ENCODE measurements at places on chromosomes 12 and 14. TPM values are rescaled to one million over a fixed set of nuclear protein-coding genes. Genes with fewer than 3 reads are reported as not detected.

- DNase-seq: no peak
These were observed 49.9 kb downstream of the KCNMB4 start for GRCh38 chr12:70415987-70416386.

DNA sequence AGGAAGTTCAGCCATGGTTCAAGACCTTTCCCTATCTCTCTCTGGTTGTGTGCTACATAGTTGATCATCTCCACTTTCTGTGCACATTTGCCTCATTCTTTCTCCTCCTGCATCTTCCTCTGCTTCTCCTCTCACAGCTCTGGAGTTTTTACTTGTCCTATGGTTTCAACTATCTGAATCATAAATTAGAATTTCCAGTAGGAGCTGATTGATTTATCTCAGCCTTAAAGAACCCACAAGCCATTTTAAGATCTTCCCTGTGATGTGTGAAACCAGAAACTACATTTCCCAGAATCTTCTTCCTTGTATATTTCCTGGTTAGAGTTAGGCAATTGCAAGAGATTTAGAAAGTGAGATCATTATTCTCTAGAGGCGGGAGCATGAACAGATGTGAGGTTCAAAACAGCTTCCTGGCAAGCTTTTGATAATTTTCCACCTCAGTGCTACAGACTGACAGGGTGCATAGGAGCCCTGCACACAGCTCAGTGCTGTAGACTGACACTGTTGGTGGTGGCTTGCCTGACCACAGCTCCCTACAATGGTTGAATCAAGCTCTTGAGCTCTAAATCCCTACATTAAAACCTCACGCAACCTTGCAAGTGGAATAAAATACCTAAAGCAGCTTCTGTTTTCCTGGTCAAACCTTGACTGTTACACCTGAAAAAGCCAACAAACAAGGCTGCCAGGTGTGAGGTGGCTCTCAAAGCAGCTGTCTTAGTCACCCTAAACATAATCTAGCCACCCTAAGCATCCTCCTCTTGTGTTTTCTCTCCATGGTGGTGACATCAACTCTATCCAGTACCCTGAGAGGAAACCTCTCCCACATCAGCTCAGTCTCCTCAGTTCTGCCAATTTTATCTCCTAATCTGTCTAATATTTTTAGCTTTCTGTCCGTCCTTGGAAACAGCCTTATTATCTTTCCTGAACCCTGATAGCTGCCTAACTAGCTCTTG lies 21.5 kb upstream of the IFNG start:
- no peak for DNase-seq

- no peak for DNase-seq
These were observed 269.4 kb upstream of the ALG10 start for GRCh38 chr12:33752854-33753253.

- DNase-seq: no peak
These were observed 154.3 kb downstream of the CEP83 start for GRCh38 chr12:94305130-94305957.

- no peak for DNase-seq
These were observed 15.4 kb downstream of the DDHD1 start for GRCh38 chr14:53137568-53138203.

DNA sequence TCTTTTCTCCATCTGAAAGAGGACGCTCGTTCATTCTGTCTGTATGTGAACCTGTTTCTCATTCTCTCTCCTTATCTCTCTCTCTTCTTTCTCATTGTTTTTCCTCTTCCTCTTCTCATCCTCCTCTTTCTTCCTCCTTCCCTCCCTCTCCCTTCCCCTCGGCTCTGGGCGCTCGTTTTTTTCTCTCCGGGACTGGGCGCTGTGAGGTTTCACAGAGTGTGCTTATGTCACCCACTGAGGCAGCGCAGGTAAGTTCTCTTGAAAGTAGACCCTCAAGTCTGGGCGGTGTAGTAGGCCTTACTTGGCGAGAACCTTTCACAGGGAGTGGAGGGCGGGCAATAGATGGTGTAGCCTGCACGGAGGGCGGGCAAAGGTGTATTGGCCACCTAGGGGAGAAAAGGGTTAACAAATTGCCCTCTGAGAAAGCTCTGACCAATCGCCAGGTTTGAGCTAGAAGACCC lies 4.5 kb upstream of the SIX1 start:
- no peak for DNase-seq

DNA sequence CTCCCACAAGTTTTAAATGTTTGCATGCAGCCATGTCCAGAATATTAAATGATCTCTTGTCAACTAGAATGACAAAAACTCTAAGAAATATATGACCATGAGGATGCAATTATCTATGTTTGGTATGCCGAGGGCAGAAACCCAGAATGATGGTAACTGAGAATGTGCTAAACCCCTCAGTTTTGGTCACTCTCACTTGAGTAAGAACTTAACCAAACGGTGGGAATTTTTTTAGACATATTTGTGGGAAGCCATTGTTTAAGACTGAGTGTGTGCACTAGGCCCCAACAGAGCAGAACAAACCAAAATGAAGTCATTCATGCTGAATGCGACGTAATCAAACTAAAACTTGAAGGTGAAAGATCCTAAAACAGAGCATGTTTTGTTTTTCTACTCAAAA lies 1927.9 kb upstream of the SEL1L start:
- no peak for DNase-seq

DNA sequence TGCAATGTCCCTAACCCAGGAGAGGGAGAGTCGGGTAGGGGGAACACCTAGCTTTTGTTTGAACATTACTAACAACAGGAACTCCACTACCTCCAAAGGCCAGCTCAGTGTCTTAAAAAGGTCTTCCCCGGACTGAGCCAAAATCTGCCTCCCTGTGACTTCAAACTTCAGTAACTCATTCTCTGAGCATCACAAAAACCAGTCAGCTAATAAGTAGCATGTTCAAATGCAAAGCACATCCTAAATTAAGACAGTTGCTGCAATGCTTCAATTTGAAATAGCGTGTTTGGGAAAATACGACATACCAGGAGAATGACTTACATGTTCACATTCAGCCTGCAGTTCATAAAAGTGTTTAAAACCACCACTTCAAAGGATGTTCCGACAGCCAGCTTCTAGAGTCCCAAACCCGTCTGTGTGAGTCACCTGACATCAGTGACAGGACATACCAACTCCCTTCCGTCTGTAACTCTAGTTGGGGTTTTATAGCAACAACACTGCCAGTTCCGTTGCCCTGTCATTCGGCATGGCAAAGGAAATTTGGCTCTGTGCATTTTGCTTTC lies 13.0 kb downstream of the ZFP36L1 start:
- DNase-seq: no peak

GRCh38 chr12:115097416-115097815 lies 413.4 kb upstream of the TBX3 start:
- no peak for DNase-seq

DNA sequence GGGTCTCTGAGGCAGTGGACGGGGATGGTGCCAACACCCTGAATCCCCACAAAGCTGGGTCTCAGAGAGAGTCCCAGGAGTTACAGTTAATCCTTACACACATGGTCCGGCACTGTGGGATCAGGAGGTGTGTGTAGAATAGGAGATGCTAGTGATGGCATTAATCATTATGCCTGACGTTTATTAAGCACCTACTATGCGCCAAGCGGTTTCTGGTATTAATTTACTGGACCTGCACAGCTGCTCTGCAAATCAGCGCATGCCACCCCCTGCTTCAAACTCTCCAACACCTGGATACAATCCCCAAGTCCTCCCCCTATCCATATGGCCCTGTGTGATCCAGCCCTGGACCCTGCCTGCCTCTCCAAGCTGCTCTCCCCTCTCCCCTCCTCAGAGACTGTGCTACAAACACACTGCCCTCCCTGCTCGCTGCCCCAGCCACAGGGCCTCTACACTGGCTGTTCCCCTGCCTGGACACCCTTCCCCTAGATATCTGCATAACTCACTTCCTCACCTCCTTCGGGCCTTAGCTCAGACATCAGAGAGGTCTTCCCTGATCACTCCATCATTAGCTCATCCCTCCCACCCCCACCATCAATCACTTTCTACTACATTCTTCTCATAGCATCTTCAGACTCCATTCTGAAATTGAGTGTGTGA lies 86.0 kb downstream of the RFLNA start:
- no peak for DNase-seq

DNA sequence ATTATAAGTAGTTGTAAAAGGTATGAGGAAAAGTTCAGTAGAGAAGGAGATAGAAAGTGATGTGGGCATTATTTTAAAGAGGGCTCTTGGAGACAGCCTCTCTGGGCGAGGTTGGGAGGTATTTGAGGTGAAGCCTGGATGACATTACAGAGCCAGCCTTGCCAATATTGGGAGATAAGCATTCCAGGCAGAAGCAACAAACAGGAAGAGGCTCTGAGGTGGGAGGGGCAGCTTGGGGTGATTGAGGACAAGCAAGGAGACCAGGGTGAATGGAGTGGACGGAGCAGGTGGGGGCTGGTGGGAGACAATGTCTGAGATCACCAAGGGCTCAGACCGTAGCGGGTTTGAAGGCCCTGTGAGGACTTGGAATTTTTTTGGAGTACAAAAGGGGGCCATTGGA lies 87.3 kb downstream of the DYRK2 start:
- DNase-seq: no peak

- no peak for DNase-seq
These were observed 119.1 kb downstream of the PLXNC1 start for GRCh38 chr12:94267537-94267872.

- DNase-seq: no peak
These were observed 455.3 kb upstream of the PDE3A start for GRCh38 chr12:19912991-19913390.

GRCh38 chr12:51323966-51324895 lies at the start of gene BIN2:
TSS of gene BIN2 (minus strand) at chr12:51324174. CDS start at chr12:51324102, 72 bp downstream.
- DNase-seq: no peak

DNA sequence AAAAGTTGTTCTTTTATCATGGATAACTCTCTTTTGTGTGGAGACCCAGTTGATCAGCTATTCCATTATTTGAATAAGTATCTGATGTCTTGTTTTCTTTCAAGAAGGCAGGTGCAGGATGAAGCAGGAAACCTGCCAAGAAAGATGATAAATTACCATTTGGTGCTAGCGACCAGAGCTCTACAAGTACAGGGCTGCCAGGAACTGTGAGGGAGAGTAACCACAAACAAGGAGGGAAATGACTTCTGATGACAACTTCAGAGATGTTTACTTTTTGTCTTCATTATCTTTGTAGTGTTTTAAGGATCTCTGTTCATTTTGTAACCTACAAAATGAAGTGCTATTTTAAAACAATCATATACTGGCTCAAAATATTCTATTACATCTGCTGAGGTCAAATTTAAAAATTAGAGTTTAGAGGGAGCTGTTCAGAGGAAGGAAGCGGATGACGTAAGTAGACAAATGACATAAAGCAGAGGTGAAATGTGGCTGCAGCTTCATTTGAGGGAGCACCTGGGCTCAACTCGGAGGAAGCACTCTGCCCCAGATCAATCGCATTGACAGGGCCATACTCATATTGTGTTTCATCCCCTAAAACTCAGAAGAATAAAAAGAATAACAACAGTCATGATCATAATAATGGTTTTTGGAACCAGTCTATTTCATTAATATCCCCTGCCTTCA lies 226.8 kb downstream of the C12orf42 start:
- no peak for DNase-seq

DNA sequence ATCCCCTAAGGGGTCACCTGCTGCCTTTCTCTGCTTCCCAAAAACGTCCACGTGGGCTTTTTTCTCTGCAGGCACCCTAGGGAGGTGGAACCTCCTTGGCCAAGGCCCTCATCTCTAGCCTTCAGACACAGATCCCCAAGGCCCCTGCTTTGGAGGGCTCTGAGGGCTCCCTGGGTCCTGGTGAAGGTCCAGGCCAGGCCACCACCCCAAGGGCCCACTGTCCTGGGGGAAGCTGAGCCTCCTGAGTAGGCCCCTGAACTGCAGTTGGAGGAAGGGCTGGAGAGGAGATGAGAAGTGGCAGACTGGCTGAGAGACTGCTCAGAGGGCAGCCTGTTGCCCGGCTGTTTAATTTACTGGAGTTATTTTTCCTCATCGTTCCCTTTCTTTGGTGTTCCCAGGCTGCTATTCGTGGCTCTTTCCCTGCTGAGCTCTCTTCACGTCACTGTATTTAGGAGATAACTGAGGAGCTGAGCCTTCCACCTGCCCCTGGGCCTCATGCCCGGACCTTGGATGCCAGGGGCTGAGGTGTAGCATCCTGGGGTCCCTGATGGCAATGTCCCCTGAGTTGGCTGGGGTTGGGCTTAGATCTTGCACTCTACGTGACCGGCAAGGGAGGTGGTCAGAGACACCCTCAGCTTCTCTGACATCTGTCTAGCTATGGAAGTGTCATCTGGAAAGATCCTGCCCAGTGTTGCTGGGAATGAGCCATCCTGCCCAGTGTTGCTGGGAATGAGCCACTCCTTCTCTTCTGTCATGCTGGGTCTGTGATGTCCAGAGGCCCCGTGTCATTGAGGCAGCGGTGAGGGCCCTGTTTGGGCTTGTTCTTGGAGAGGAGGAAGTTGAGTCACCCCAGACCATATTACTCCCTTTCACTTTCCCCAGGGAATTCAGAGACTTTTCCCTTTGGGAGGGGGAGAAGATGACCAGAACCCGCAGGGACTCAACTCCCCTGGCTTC lies 139.8 kb downstream of the TSPAN9 start:
- no peak for DNase-seq

DNA sequence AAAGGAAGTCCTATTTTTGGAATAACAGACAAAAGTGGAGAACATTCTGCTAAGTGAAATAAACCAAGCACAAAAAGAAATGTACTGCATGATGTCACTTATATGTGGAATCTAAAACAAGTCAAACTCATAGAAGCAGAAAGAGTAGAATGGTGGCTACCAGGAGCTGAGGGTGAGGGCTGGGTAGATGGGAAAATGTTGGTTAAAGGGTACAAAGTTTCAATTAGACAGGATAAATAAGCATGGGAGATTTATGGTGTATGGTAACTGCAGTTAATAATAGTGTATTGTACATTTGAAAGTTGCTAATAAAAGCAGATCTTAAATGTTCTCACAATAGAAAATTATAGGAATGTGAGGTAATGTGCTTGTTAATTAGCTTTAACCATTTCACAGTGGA lies 12.8 kb downstream of the LUM start:
- DNase-seq: no peak

SLC6A15 gene
- not detected for total RNA-seq

LPAR5 gene
- 3.2 TPM for total RNA-seq

NOVA1 gene
- not detected for total RNA-seq

ARL1 gene
- total RNA-seq: 134 TPM

NOXRED1 gene
- 1.6 TPM for total RNA-seq

RDH5 gene
- total RNA-seq: 11.0 TPM

LTBP2 gene
- total RNA-seq: 4.3 TPM

RNASE2 gene
- not detected for total RNA-seq
